ENCODE measurements at places on chromosomes 16 and 17.

GRCh38 chr17:69810326-69810965 is 264.6 kb upstream of the KCNJ16 start:
- no peak for DNase-seq

DNA sequence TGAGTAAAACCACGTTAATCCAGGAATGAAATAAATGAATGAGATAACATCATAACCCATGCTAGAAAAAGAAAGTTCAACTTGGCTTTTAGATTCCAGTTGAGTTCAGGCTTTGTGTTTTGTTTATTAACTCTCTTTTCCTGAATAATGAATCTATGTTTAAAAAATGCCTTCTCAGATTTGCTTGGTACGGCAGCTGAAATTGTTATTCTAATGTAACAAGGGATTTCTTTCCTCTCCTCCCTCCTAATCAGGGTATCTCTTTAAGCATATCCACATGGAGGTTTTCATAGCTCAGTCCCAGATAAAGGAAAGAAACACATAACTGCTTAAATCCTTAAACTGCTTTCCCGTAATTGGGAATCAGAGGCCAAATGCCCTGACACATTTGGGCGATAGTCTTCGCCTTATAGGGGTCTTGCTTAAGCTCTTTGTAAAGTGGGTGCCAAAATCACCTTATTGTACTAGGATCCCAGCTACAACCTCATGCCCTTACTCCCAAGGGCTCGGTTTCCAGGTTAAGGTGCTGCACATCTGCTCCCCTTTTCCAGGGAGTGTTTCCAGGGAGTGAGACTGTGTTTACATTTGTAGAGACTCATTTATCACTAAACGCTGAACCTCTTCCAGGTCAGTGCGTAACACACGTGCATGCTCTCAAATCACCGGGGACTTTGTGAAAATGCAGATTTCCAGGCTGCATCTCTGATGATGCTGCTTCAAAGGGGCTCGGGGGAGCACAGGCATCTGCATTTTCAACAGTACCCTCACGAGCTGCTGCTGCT is 142.8 kb upstream of the FOXF1 start:
- DNase-seq: no peak

GRCh38 chr17:11852912-11853311 is 144.4 kb downstream of the ZNF18 start:
- DNase-seq: no peak

DNA sequence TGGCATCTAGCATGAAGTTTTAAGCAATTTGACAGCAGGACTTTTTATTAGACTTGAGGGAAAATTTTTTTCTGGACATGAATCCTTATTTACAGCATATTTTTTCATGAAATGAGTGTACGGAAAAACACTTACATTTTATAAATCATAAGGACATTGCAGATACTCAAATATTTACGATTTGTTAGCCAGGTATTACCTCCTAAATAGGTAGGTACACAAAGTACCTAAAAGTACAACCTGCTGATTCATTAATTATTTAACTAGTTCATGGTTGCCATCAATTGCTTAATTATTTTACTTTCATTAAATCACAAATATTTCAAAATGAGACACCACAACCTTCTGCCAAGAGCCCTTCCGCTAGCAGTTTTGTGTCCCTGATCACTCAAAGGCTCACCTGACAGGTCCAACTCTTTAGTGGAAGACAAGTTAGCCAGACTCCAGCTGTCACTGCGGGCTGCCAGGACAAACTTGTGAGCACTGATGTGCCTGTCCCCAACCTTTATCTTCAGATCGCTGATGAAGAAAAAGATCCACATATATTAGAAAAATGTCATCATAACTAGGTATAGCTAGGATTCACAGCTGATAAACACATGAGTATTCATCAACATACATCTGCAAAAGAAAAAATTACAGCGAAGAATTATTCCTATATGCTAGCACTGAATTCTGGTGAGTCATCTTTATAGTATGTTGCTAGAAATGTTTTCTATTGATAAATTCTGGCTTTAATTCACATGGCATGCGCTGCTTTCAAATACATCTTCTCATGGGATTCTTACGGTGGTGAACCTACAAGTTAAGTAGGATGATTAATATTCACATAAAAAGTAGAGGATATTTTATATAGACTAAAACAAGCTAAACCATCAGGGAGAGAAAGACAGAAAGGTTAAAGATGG is 28.2 kb downstream of the ANKFY1 start:
- DNase-seq: no peak

- no peak for DNase-seq
Observed at GRCh38 chr17:19290066-19290705, 53.0 kb downstream of the EPN2 start.

- DNase-seq: no peak
Observed at GRCh38 chr16:82185012-82185411, 15.0 kb upstream of the MPHOSPH6 start.

DNA sequence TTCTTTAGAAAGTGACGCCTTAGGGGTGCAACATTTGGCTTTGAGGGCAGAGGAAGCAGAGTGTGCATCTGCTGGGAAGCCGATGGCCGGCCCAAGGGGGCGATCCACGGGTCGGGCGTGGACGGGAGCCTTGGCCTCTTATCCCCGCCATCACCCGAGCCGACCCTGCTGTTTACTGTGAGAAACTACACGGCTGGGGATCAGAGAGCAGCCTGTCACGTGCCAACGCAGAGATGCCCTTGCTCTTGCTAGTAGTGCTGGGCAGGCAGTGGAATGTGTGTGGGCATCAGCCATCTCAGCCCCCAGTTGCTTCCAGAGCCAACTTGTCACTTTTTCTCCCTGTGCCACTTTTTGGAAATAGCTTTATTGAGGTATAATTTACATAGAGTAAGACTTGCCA is 26.7 kb upstream of the ITGB4 start:
- no peak for DNase-seq

- DNase-seq: no peak
Observed at GRCh38 chr17:59637611-59638310, 18.1 kb downstream of the CLTC start.

DNA sequence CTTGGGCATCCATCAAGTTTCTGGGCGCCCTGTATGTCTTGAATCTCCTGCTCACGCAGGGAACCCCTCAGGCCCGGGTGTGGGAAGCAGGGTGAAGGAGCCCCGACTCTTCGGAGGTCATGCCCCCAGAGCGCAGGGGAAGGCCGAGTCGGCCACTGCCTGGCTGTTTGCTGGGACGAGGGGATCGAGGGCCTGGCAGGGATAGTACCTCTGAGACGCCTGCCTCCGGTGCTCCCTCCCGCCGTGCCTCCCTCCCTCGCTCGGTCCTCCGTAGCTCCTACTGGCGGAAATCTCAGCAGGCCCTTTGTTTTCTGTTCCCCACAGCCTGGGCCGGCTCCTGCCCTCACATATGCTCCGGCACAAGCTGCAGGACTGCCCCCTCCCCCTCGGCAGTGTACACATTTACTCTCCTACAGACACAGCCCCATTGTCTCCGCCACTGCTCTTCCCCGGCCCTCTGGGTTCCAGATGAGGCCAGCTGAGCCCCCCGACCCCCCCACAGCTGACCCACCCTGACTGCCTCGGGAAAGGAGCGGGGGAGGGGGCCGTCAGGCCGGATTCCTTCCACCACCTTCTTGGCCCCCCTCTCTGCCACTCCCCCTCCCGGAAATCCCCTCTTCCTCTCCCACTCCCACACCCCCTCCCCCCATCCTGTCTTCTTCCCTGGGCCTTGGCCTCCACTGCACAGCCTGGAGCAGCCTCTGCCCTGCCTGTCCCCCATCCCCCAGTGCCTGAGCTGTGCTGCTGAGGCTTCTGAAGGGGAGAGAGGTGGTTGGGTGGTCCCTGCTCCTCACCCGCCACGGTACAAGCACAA is 1.4 kb downstream of the TRAF4 start:
- no peak for DNase-seq

DNA sequence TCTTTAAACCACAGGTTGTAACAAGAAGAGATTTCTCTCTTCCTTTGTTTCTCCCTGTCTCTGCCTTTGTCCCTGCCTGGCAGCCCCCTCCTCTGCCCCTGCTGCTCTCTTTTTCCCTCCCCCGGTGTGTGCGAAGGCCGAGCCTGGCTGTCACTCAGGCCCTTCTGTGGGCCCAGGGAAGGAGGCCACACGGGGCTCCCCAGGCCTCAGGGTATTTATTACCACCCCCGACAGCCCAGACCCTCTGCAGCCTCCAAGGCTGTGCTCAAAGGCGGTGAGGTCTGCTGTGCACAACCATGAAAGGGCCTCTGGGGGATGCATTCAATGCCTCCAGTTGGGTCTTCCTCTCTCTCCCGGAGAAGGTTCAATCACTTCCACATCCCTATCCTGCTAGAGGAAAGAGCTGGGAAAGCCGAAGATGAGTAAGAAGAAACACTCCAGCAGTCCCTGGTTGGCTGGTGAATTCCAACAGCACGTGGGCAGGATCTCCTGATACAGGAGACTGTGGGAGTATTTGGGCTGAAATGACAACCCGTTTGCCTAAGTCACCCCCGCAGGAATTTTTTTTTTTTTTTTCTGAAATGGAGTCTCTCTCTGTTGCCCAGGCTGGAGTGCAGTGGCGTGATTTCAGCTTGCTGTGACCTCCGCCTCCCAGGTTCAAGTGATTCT is 34.2 kb downstream of the ZNF423 start:
- DNase-seq: no peak

GRCh38 chr17:35147375-35147905 is at the start of gene UNC45B:
Gene UNC45B, plus strand, starts transcription at chr17:35147817. Its CDS starts 447 bp downstream, at chr17:35148264.
- no peak for DNase-seq

- no peak for DNase-seq
Observed at GRCh38 chr17:35683591-35683990, 47.8 kb upstream of the RASL10B start.

GRCh38 chr16:49491771-49492761 is 118.5 kb downstream of the C16orf78 start:
- DNase-seq: no peak

DNA sequence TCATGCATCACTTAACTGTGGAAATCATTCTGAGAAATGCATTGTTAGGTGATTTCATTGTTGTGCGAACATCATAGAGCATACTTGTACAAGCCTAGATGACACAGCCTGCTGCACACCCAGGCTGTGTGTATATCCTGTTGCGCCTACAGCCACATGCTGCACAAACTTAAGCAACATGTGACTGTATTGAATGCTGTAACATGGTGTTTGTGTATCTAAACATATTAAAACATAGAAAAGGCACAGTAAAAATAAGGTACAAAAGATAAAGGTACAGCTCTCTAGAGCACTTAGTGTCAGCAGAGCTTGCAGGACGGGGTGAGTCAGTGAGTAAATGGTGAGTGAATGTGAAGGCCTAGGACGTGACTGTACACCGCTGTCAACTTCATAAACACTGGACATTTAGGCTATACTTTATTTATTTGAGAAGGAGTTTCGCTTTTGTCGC is 11.9 kb downstream of the FOXK2 start:
- DNase-seq: no peak

DNA sequence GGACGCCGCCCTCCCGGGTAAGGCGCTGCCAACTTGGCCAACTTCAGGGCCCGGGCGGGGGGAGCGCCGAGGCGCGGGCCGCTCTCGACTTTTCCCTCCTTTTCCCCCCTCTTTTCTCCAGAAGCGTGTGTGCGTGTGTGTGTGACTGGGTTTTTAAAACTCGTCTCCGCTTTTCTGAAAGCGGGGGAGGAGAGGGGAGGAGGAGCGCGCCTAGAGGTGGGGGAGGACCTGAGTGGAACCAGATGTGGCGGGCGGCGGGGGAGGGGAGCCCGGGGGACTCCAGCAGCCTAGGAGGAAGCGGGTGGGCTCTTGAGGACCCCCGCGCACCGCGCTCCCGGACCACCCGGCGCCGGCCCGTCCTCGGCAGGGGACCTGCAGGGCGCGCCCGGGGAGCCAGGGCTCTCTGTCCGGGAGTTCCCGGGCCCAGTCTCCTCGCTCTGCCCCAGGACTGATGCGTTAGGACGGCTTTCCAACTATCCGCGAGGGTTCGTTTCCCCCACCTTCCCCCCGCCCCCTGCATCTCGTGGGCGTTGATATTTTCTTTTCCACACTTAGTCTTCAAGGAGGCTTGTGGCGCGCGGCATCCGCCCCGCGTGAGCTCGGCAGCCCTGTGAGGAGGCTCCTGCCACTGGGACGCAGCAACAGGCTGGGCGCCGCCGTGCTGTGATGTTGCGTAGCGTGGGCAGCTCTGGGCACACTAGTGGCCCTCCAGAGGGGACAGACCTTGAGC is 599 bp downstream of the MRC2 start:
- no peak for DNase-seq

DNA sequence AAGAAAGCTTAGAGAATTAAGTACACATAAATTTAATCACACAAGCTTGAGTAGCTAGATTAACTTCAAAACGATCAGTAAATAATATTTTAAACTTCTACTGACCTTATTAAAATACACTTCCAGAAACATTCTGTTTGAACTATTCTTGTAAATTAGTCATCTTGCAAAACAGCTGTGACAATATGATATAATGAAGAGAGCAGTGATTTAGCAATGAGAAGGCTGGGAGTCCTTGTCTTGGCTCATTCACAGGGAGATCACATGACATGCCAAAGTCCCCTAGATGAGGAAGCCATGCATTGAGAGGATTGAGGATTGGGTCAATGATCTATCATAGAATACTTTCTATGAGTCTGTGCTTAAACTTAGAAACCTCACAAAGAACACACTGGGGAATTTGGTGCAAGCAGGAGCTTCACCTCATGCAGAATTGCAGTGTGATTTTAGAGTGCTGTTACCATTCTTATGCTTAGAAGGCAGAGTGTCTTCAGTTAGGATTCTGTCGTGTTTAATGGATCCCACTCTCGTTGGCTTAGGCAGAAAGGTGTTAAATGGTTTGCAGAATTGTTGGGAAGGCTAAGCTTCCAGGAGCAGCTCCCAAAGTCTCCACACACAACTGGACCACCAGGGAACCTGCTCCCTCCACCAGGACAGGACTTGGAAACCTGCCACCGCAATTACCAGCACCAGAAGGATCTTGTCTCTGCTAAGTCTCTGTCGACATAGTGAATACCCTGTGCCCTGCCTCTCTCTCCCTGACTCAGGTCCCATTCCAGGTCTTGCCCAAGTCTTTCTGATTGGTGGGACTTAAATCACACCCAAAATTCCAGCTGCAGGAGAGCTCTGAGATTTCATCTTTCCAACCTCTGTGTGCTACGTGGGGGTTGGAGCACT is 87.1 kb downstream of the USP22 start:
- DNase-seq: no peak

DNA sequence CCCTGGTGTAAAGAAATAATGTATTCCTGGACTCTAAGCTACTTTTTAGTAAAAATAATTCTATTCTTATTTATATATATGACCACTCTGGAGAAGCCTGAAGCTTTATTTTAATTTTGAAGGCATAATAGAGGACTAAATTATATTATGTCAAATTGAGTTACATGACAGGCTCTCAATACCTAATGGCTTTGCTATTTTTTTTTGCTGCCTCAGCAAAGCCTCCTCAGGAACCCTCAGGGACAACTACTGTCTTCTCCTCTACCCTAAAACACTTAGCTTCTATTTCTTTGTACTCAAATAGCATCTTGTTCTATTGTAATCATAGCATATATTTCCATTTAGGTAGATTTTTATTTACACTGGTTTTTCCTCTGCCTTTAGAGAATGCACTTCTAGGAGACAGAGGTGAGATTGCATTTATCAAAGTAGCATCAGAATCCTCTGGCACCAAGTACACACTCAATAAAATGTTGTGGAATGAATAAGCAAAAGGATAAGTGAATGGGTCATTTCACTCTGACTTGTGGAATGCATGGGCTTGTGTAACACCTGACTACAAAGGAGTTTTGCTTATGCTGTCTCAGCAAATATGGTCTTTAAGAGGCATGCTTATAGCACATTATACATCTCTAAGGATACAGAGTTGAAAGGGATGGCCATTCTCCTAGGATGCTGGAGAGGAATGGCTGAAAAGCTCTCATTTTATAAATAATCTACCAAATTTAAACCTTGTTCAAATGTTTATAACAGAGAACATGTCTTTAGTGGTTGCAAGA is 605.2 kb downstream of the KCNJ2 start:
- DNase-seq: no peak

GRCh38 chr17:83161298-83162034 is 82.1 kb downstream of the METRNL start:
- DNase-seq: no peak

GRCh38 chr16:85166699-85167588 is 54.7 kb upstream of the CIBAR2 start:
- no peak for DNase-seq
